ENCODE measurements at places on chromosomes 11 and 22. TPM values are rescaled to one million over a fixed set of nuclear protein-coding genes. Genes with fewer than 3 reads are reported as not detected.

CSNK2A3 gene
- 3.9 TPM for total RNA-seq

APOL4 gene
- total RNA-seq = 7.0 TPM

GPHA2 gene
- not detected for total RNA-seq

APOC3 gene
- total RNA-seq = not detected

LTO1 gene
- 20.7 TPM for total RNA-seq

PPP2R1B gene
- 21.9 TPM for total RNA-seq

ALDH3B1 gene
- 10.9 TPM for total RNA-seq

SAA2 gene
- 26.3 TPM for total RNA-seq

SLC5A1 gene
- total RNA-seq = not detected

CENPM gene
- 0.84 TPM for total RNA-seq

XKR3 gene
- total RNA-seq = not detected

- H3K36me3 ChIP-seq = no peaks in the 10 kb centered on the region
- no peaks in the 10 kb centered on the region for H3K27me3 ChIP-seq
- DNase-seq = no peak
- no peak overlapping the region for H3K27ac ChIP-seq
These were observed 14.3 kb upstream of the C11orf96 start for GRCh38 chr11:43927925-43928707.

DNA sequence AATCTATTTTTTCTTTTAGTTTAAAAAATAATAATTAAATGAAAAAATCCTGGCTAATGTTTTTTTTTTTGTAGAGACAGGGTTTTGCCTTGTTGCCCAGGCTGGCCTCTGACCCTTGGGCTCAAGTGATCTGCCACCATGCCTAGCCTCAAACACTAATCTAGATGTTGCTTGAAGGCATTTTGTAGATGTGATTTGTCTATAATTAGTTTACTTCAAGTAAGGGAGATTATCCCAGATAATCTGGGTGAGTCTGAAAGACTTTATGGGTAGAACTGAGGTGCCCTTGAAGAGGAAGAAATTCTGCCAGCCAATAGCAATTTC, 38.6 kb upstream of the RBFOX2 start:
- no peak for DNase-seq
- H3K36me3 ChIP-seq = no peaks in the 10 kb centered on the region
- H3K27ac ChIP-seq = no peak overlapping the region
- no peaks in the 10 kb centered on the region for H3K4me1 ChIP-seq
- H3K27me3 ChIP-seq = no peaks in the 10 kb centered on the region

- peak overlapping the region; percentile 86 for H3K4me3 ChIP-seq
- H3K36me3 ChIP-seq = no peaks in the 10 kb centered on the region
- peak overlapping the region; percentile 93 for H3K27ac ChIP-seq
- no peaks in the 10 kb centered on the region for H3K27me3 ChIP-seq
- peaks cover 7% of the 10 kb centered on the region for H3K4me1 ChIP-seq
These were observed 133.5 kb downstream of the RBFOX2 start for GRCh38 chr22:35894937-35895708.

- peaks cover 14% of the 10 kb centered on the region for H3K36me3 ChIP-seq
- no peak overlapping the region for H3K4me3 ChIP-seq
- H3K27me3 ChIP-seq = no peaks in the 10 kb centered on the region
These were observed 22.1 kb downstream of the THOC5 start for GRCh38 chr22:29531419-29531818.

GRCh38 chr11:3167143-3168119, 2.3 kb upstream of the OSBPL5 start:
- no peaks in the 10 kb centered on the region for H3K27me3 ChIP-seq
- H3K36me3 ChIP-seq = no peaks in the 10 kb centered on the region
- DNase-seq = peak; percentile 57
- H3K4me3 ChIP-seq = no peak overlapping the region
- H3K27ac ChIP-seq = no peak overlapping the region

DNA sequence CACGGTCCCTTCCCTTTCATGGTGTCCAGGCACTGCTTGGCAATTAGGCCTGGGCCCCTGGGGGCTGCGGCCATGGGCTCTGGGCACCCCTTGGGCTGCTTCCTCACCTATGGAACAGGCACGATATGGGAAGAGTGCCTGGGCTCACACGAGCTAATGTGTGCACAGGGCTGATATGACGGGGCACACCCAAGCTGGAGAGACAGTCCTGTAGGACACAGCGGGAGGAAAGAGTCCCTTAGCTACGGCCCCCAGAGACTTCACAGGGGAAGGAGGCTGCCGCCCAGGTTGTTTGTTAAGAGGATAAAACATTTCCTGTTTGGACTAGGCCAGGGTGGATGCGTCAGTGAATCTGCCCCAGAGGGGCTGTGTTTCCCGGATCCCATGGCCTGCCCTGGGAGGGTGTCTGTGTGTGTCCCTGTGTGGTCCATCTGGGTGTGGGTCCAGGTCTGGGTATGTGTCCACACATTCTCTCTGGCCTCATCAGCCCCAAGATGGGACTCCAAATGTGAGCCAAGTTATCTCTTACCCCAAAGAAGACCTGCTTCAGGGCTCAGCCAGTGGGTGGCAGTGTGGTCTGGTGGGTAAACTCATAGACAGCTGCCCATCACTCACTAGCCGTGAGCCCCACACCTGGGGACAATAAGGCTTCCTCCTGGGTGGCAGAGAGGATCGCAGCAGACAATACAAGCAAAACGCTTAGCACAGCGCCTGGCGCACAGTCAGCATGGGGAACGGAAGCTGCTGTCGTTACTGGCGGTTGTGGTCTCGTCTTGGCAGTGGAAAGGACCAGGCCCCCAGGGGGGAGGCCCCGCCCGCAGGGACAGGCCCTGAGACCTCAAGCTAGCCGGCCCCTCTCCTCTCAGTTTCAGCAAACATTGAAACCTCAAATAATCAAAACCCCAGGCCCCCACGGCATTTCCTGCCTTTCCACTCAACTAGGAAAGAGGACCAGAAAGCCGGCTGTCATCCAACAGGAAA, 3.2 kb upstream of the EMID1 start:
- H3K4me3 ChIP-seq = no peak overlapping the region
- no peaks in the 10 kb centered on the region for H3K36me3 ChIP-seq
- no peak overlapping the region for H3K27ac ChIP-seq
- H3K4me1 ChIP-seq = no peaks in the 10 kb centered on the region
- peak; percentile 82 for DNase-seq
- no peaks in the 10 kb centered on the region for H3K27me3 ChIP-seq

DNA sequence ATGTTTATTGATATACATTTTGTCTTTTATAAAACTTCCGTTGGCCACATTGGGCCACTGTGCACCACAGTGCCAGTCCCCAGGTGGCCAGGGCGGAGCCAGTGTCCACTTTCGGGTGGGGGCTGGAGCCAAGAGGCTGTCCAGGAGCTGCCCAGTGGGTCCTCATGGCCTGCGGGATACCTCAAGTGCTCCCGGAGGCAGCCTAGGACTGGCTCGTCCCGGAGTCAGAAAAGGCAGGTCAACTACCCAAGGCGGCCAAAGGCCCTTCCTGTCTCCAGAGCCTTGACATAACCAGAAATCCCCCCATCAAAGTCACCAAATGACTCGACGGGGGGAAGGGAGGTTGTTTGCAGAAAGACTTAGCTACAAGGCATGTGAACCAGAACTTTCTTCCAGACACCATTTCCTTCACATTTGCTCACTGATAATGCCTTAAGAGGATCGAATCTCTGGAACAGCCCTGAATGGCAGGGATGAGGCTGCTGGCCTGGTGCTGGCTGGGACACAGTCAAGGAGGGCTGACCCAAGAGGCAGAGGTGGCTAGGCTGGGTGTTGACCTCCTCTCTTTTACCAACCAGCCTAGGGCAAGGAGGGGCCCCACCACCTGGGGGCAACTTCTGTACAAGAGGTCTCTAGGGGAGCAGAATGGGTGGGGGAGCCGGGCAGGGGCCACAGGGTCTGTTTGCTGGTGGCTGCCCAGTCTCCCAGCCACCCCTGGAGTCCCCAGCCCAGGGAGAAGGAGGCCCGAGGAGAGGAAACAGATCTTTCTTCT, 8.4 kb downstream of the MRGPRF start:
- H3K27ac ChIP-seq = peak overlapping the region; percentile 68
- DNase-seq = peak; percentile 19
- H3K36me3 ChIP-seq = peaks cover 7% of the 10 kb centered on the region
- H3K4me3 ChIP-seq = no peak overlapping the region

- H3K4me1 ChIP-seq = no peaks in the 10 kb centered on the region
- H3K4me3 ChIP-seq = no peak overlapping the region
- H3K36me3 ChIP-seq = peaks cover 4% of the 10 kb centered on the region
- no peak overlapping the region for H3K27ac ChIP-seq
- H3K27me3 ChIP-seq = no peaks in the 10 kb centered on the region
These were observed 4.3 kb downstream of the LRRC51 start for GRCh38 chr11:72084965-72085364.

DNA sequence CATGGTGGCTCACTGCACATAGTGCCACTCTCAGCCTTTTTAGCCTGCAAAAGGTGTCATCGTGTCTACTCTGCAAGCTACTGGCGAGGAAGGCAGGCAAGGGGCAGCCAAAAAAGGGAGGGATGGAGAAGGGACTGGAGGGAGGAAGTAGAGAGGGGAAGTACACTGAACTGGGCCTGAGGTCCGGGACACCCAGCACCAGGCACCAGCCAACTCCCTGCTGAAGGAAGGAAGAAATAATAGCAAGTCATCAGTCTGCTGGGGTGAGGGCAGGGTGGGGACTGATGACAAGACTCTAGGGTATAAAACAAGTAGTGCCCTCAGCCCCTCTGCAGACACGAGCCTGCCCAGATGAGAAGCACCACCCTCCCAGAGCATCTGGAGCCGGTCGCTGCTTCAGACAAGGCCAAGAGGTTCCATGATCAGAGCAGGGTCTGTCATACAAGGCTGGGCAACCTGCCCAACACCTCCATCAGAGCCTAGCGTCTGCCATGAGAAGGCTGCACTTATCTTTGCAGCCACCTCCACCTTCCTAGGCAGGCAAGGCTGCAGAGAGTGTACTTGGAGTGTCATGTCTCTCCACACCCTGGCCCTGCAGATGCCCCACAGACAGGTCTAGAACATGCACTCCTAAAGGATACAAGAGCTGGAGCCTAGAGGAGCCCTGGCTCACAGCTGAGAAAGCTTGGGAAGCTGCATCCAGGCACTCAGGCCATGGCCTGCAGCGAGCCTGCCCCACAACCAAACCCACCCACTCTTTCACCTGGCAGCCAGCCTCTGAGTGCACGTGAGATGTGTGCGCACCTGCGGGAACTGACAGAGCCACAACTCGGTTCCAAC, 9.0 kb upstream of the COMT start:
- DNase-seq = peak; percentile 67
- no peaks in the 10 kb centered on the region for H3K27me3 ChIP-seq

DNA sequence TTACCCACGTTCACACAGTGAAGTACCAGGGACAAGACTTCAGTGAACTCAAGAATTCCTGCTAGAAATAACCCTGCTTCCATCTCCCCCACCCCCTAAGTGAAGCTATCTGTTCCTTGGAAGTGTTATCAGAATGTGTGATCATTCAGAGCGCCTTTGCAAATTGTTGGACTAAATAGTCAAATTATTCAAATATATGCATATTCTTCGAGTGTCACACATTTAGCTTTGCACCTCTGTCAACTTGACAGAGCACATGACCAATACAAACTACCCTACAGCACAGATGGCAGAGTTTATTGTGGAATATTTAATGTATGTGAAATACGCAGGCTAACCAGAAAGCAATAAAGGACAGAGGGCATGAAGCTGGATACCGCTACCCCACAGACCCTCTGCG, 2.6 kb upstream of the BDNF start:
- H3K27ac ChIP-seq = no peak overlapping the region
- no peaks in the 10 kb centered on the region for H3K27me3 ChIP-seq
- no peaks in the 10 kb centered on the region for H3K36me3 ChIP-seq
- H3K4me3 ChIP-seq = no peak overlapping the region
- H3K4me1 ChIP-seq = peaks cover 5% of the 10 kb centered on the region

- no peaks in the 10 kb centered on the region for H3K4me1 ChIP-seq
- no peak within 1 kb of the TSS for H3K4me3 ChIP-seq
- no peaks in the 10 kb centered on the region for H3K36me3 ChIP-seq
These were observed at the start of gene OR2AG2 for GRCh38 chr11:6771926-6772893. OR2AG2 (minus strand) TSS chr11:6771976; CDS start chr11:6768957, 3,019 bp downstream.

DNA sequence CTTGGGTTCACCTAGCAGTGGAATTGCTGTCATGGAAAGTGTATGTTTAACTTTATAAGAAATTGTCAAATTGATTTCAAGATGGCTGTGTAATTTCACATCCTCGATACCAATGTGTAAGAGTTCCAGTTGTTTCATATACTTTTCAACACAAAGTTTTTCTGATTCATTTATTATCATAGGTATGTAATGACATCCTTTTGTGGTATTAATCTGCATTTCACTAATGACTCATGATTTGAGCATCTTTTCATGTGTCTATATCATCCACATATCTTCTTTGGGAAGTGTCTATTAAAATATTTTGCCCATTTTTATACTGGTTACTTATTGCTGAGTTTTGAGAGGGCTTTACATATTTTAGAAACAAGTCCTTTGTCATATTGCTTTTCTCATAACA, 17.0 kb upstream of the GLYATL1B start:
- H3K27me3 ChIP-seq = no peaks in the 10 kb centered on the region
- H3K4me1 ChIP-seq = no peaks in the 10 kb centered on the region
- H3K4me3 ChIP-seq = no peak overlapping the region
- no peak for DNase-seq

DNA sequence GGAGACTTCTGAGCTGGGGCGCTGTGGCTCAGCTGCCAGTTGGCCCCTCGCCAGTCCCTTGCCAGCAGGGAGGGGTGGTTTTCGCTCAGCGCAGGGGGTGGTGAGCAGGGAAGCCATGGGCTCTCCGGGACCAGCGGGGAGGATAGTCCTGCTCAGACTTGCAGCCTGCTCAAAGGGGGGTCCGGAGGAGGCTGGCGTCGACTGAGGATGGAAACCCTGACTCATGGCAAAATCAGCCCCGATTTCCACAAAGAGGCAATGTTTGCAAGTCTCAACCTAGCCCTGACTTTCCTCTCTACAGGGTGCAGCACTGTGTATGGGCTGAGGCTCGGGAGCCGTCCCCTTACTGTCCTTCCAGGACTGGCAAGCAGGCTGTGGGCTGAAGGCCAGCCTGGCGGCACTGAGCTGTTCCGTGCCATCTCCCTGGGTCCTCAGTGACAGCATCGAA, 35.1 kb downstream of the FBLN1 start:
- H3K4me1 ChIP-seq = peaks cover 4% of the 10 kb centered on the region
- DNase-seq = peak; percentile 84

GRCh38 chr22:49188591-49188990, 639.1 kb downstream of the BRD1 start:
- H3K27ac ChIP-seq = no peak overlapping the region
- no peak for DNase-seq
- H3K27me3 ChIP-seq = no peaks in the 10 kb centered on the region
- no peaks in the 10 kb centered on the region for H3K36me3 ChIP-seq
- H3K4me1 ChIP-seq = no peaks in the 10 kb centered on the region

DNA sequence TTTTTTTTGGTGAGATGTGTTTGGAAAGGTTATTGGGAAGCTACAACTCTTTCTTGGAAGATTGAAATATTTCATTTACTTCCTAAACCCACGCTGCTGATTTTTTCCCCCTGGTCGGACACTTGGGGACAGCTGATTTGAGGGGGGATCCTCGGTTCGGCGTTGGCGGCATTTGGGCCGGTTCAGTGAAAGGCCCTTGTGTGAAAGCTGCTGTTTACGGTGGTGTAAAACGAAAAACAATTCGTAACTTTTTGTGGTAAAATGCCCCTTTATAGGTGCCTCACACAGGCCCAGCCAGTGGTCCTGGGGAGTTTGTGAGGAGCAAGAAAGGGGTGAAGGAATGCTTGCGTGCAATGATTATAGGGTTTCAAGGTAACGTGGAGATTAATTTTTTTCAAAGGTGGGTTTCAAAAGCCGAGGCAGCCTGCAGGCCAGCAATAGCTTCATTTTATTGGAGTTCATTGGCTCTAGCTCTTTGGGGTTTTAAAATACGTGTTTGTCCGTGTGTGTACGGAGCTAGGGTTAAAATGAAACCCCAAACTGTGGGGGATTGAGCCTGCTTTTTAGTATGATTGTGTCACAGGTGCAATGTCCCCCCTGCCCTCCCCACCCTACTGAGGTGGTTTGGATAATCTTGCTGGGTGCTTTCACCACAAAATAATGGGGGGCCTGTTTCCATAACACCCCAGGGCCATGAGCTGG, 77.2 kb upstream of the PPARA start:
- H3K36me3 ChIP-seq = no peaks in the 10 kb centered on the region
- no peaks in the 10 kb centered on the region for H3K27me3 ChIP-seq
- H3K4me1 ChIP-seq = no peaks in the 10 kb centered on the region
- peak overlapping the region; percentile 40 for H3K27ac ChIP-seq
- DNase-seq = peak; percentile 48
